ENCODE measurements at places on chromosomes 12 and 14.

DNA sequence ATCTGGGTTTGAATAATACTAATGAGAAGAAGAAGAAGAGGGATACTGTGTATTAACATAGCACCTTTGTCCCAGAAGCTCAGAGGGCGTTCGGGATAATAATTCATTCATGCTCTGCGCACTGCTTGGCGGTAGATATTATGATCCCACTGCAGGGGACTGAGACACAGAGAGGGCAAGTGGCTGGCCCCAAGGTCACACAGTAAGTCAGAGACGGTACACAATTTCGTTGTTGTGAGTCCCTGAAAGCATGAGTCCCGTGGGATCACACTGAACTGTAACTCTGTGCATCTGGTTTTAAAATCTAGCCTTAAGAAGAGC, 47.9 kb upstream of the PARP11 start:
- DNase-seq: no peak

DNA sequence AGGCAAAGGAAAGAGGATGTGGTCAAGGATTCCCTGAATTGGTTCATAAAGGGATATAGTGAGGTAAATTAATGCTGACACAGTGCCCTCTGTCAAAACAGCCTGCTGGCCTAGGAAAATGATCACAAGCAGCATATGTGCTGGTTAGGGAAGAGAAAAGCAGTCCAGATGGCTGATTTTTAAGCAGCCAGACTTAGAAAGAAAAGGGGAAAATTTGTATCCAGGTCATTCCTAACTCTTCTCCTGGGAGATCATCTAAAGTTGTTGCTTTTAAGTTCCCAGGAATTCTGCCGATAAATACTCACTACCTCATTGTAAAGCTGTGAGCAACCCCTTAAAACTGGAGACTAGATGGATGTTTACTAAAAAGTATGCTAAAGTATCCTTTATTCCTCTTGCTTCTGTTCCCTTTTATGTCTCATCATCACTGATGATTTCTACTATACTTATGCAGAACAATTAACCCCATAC, 46.4 kb upstream of the CNOT2 start:
- DNase-seq: no peak

GRCh38 chr12:128594521-128594920, 229.2 kb downstream of the SLC15A4 start:
- DNase-seq: no peak

DNA sequence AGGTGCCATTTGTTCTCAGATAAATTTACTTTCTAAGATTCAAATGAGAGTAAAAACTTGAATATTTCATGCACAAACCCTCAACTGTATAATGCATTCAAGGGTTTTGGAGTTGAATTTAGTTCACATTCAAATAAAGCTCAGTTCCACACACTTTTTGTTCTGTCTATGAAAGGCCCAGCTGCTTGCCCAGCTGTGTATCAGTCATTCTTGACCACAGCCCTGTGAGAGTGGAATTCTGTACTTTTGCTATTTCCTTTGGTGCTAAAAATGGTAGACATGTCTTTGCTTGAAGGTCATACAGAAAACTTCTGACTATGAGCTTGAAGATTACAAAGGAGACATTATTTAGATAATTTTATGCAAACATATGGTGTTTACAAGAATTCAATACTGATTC, 110.4 kb downstream of the KCNC2 start:
- DNase-seq: no peak

- no peak for DNase-seq
These were observed 39.2 kb upstream of the PIWIL1 start for GRCh38 chr12:130298322-130299021.

- no peak for DNase-seq
These were observed 23.2 kb downstream of the OR6S1 start for GRCh38 chr14:20618271-20618749.

GRCh38 chr12:18192119-18192518, 69.2 kb upstream of the PIK3C2G start:
- DNase-seq: no peak

GRCh38 chr12:18723752-18724151, 14.1 kb downstream of the PLCZ1 start:
- no peak for DNase-seq

Data from COR-L47 (cell line).